PC-9 (cell line): ENCODE measurements at places on chromosomes 7 and 10. TPM values are rescaled to one million over a fixed set of nuclear protein-coding genes. Genes with fewer than 3 reads are reported as not detected.

DNA sequence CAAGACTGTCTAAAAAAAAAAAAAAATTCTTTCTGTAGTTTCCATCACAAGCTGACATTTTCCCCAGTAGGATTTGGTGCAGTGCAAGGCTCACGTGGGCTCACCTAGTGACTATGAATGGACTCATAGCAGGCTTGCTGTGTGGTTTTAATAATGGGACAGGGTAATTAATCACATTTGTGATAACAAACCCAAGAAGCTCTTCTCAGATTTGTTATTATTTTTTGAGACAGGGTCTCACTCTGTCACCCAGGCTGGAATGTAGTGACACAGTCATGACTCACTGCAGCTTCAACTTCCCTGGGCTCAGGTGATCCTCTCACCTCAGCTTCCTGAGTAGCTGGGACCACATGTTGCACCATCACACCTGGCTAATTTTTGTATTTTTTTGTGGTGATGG is 40.0 kb downstream of the NACAD start:
- H3K4me1 ChIP-seq: peaks cover 28% of the 10 kb centered on the region
- H3K4me3 ChIP-seq: no peak overlapping the region
- peak overlapping the region; percentile 79 for H3K27ac ChIP-seq
- H3K27me3 ChIP-seq: no peaks in the 10 kb centered on the region

GRCh38 chr10:11424456-11425295 is 186.8 kb downstream of the USP6NL start:
- H3K27ac ChIP-seq: no peak overlapping the region
- H3K36me3 ChIP-seq: no peaks in the 10 kb centered on the region
- no peak overlapping the region for H3K4me3 ChIP-seq
- H3K27me3 ChIP-seq: peaks cover 4% of the 10 kb centered on the region; the same call in 1 of the 2 replicates

- no peaks in the 10 kb centered on the region for H3K27me3 ChIP-seq
- H3K4me3 ChIP-seq: no peak overlapping the region
- H3K4me1 ChIP-seq: no peaks in the 10 kb centered on the region
- no peak overlapping the region for H3K27ac ChIP-seq
Observed at GRCh38 chr7:133887459-133887858, 239.7 kb upstream of the LRGUK start.

GRCh38 chr10:73218431-73219191 is 28.4 kb downstream of the DNAJC9 start:
- no peaks in the 10 kb centered on the region for H3K27me3 ChIP-seq
- H3K36me3 ChIP-seq: no peaks in the 10 kb centered on the region
- H3K27ac ChIP-seq: no peak overlapping the region

GRCh38 chr10:102405108-102405571 is 9.6 kb downstream of the NFKB2 start:
- H3K27me3 ChIP-seq: peaks cover 6% of the 10 kb centered on the region; the same call in 1 of the 2 replicates
- H3K36me3 ChIP-seq: no peaks in the 10 kb centered on the region
- H3K4me1 ChIP-seq: peaks cover 13% of the 10 kb centered on the region
- no peak overlapping the region for H3K4me3 ChIP-seq
- no peak for DNase-seq

H2BK1 gene
- total RNA-seq: not detected in 2 replicates

HYAL4 gene
- total RNA-seq: not detected in 2 replicates
